ENCODE measurements at places on chromosomes 5 and 9. TPM values are rescaled to one million over a fixed set of nuclear protein-coding genes. Genes with fewer than 3 reads are reported as not detected.

DNA sequence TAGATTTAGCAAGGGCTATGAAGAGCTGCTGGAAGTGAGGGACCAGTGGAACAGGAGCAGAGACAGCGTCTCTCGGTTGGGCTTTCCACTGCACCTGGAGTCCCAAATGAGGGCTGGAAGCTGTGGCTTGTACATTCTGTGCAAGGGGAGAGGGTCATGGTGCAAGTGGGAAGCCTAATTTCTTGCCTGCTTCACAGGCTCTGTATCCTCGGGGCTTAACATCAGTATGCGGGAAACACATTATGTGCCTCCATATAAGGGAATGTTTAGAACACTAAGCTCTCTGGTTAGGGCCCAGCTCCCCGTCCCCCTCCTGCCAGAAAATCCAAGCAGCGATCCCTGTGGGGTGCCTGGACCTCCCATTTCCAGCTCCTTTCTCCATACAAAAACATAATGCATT is 89.0 kb upstream of the NIPAL4 start:
- DNase-seq = no peak

- no peak for DNase-seq
These were observed 13.4 kb downstream of the PWWP2A start for GRCh38 chr5:160105686-160106360.

GRCh38 chr5:61329550-61330128 is 2.4 kb upstream of the ZSWIM6 start:
- no peak for DNase-seq

DNA sequence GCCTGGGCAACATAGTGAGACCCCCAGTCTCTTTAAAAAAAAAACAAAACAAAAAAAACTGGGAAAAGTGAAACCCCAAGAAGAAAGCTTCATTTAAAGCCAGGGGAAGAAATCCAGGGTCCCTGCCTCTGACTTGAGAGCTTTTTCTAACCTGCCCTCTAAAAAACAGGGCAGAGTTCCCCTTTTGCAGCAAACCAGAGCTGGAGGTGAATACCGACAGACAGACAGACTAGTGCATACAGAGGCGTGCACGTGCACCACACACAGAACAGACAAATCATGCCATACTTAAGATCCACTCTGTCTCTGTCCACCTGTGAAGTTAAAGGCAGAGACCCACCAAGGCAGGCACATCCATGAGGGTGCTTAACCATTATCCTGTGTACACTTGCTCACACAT is 11.7 kb upstream of the AQP3 start:
- no peak for DNase-seq

DNA sequence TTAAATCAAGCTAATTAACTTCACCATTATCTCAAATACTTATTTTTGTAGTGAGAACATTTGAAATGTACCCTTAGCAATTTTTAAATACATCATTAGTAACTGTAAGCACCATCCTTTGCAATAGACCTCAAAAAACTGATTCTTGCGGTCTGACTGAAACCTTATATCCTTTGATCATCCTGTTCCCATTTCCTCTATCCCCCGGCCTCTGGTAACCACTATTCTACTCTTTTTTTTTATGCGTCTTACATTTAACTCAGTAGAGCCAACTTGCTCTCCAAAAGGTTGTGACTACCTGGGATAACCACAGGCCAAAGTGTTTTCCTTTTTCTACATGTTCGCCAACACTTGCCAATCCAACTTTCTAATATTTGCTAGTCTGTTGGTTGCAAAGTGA is 106.1 kb downstream of the IRX1 start:
- DNase-seq = no peak

The TAS2R1 gene
- total RNA-seq = not detected

GRCh38 chr9:100063185-100063584 is 35.6 kb downstream of the ERP44 start:
- no peak for DNase-seq

GRCh38 chr9:111726949-111727348 is 65.5 kb downstream of the GNG10 start:
- DNase-seq = no peak

GRCh38 chr9:10050016-10050415 is 562.8 kb downstream of the PTPRD start:
- peak; percentile 39 for DNase-seq

GRCh38 chr5:90484540-90484939 is 9.9 kb downstream of the POLR3G start:
- DNase-seq = no peak

DNA sequence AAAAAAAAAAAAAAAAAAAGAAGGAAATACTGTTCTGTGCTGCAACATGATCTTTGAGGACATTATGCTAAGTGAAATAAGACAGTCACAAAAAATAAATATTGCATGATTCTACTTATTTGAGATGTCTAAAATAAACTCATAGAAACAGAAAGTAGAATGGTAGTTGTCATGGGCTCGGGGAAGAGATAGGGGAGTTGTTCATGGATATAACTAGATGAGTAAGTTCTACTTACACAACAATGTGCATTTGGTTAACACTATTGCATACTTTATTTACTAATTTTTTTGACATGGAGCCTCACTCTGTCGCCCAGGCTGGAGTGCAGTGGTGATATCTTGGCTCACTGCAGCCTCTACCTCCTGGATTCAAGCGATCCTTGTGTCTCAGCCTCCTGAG is 15.2 kb downstream of the MAML1 start:
- no peak for DNase-seq

DNA sequence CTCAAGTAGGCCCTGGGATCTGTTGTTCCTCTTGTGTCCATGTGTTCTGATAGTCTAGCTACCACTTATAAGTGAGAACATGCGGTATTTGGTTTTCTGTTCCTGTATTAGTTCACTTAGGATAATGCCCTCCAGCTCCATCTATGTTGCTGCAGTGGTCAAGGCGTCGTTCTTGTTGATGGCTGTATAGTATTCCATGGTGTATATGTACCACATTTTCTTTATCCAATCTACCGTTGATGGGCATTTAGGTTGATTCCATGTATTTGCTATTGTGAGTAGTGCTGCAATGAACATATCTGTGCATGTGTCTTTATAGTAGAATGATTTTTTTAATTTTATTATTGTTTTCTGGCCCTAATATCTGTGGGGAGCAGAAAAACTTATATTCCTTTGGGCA is 74.3 kb downstream of the MAT2B start:
- DNase-seq = no peak

DNA sequence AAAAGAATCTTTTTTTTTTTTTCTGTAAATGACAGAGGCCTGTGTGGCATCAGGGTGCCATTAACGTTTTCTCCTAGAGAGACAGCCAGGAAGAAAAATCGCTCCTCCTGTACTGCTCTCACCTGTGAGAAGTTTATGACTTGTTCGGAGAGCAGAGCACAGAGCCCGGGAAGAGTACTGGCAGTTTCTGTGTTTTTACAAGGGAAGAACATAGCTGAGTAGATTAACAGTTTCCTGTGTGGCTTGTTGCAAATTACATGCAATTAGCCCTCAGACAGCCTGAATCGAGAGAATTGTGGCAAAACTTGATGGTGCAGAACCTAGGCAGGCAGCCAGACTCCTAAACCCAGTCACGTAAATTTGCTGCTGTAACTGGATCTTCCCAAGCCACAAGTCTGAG is 32.1 kb downstream of the PRKACG start:
- DNase-seq = no peak

The POLR1E gene
- 31.0 TPM for total RNA-seq
